ENCODE measurements at places on chromosomes 6 and 20. TPM values are rescaled to one million over a fixed set of nuclear protein-coding genes. Genes with fewer than 3 reads are reported as not detected.

- no peak for DNase-seq
- H3K27ac ChIP-seq, result no peak overlapping the region
- H3K4me1 ChIP-seq, result peaks cover 10% of the 10 kb centered on the region
- no peaks in the 10 kb centered on the region for H3K36me3 ChIP-seq
These were observed 222.8 kb upstream of the PLN start for GRCh38 chr6:118325220-118325860.

DNA sequence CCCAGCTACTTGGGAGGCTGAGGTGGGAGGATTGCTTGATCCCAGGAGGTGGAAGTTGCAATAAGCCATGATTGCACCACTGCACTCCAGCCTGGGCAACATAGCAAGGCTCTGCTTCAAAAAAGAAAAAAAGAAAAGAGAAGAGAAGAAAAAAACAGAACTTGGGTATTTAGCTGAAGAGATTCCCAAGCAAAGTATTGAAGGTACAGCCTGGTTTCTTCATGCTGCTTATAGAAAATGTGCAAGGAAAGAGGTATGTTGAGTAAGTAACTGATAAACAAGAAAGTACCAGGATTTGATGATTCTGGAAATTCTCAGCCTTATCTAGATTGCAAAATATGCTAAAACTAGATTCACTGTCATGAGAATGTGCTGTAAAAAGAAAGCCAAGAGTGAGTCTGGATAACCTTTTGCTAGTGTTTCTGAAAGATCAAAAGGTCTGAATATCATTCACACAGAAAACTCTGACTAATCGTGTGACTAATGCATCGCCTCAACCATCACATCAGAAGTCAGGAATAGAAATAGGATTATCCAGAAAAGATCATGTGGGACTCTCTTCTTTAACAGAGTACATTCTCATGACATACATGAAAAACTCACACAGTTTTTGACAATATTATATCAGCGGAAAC is 32.4 kb upstream of the NOP56 start:
- no peak for DNase-seq
- H3K36me3 ChIP-seq, result no peaks in the 10 kb centered on the region
- no peaks in the 10 kb centered on the region for H3K4me1 ChIP-seq
- H3K27ac ChIP-seq, result no peak overlapping the region
- H3K27me3 ChIP-seq, result no peaks in the 10 kb centered on the region

GRCh38 chr6:89080281-89081128 is at the start of gene PNRC1:
TSS of gene PNRC1 (plus strand) at chr6:89080751. CDS start at chr6:89080895, 144 bp downstream.
- H3K4me3 ChIP-seq, result peak within 1 kb of the TSS; percentile 83
- peak; percentile 100 for DNase-seq
- H3K36me3 ChIP-seq, result no peaks in the 10 kb centered on the region
- peaks cover 13% of the 10 kb centered on the region for H3K4me1 ChIP-seq
- H3K27ac ChIP-seq, result peak within 1 kb of the TSS; percentile 100
- no peaks in the 10 kb centered on the region for H3K27me3 ChIP-seq

DNA sequence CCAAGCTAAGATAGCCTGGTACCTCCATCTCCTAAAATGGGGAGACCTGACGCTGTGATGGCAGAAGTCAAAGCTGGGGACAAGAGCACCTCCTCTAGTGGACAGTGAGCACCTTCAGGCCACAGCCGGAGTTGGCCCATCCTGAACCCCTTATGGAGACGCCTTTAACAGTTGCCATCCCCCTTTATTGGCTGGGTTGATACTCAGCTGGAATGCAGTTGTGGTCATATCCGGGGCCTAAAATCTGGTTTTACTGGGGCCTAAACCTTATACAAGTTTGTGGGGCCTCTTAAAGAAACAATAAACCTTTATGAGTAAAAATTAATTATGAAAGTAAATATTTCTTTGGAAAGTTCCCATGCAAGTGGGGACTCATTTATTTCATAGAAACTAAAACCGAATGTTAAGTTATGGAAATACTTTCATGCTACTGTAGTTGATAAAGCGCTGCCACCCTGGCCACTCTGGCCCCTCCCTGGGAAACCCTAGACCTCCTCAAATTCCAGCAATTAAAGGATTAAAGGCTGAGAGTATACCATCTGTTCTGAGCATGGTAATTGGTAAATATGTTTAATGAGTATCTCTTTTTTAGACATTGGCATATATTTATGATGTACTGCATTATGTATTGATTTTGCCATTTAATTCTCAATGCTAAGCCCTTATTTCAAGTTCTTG is 95.1 kb upstream of the SASH1 start:
- H3K4me3 ChIP-seq, result no peak overlapping the region
- no peaks in the 10 kb centered on the region for H3K36me3 ChIP-seq
- no peak overlapping the region for H3K27ac ChIP-seq
- DNase-seq, result no peak
- H3K4me1 ChIP-seq, result peaks cover 4% of the 10 kb centered on the region
- H3K27me3 ChIP-seq, result no peaks in the 10 kb centered on the region

The PI16 gene
- total RNA-seq, result 17.4 TPM

DNA sequence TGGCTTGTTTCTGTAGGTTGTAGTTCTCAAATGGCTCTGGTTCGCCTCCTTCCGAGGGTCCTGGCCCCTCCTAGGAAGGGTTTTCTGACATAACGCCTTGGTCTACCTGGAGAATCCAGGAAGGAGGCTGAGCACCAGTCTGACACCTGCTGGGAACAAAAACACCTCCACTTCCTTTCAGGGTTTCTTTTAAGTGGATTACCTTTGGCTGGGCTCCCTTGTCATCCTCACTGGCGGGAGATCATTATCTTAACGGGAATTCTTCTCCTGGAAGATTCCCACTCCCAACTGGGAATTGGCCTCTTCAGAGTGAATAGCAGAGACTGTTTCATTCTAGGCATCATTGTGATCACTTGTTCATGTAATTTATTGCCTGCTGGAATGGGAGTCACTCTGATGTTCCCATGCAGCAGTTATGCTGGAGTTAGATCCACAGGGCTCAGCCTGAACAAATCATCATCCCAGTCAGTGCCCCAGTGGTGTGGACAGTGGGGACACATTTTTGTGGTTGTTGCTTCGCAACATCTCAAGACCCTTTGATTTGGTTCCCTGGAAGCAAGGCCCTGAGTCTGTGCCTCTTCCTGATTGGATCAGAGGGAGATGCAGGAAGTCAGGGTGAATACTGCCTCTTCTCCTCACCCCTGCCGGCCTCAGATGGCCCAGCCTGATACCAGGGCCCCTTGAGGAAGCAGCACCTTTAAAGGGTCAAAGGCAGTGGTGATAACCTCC is 49.1 kb downstream of the LYRM2 start:
- no peaks in the 10 kb centered on the region for H3K27me3 ChIP-seq
- DNase-seq, result no peak
- no peaks in the 10 kb centered on the region for H3K36me3 ChIP-seq
- no peak overlapping the region for H3K27ac ChIP-seq
- no peak overlapping the region for H3K4me3 ChIP-seq
- no peaks in the 10 kb centered on the region for H3K4me1 ChIP-seq

The PRDM13 gene
- not detected for total RNA-seq

The CAGE1 gene
- total RNA-seq, result not detected
